ENCODE measurements at places on chromosomes 7 and 10.

DNA sequence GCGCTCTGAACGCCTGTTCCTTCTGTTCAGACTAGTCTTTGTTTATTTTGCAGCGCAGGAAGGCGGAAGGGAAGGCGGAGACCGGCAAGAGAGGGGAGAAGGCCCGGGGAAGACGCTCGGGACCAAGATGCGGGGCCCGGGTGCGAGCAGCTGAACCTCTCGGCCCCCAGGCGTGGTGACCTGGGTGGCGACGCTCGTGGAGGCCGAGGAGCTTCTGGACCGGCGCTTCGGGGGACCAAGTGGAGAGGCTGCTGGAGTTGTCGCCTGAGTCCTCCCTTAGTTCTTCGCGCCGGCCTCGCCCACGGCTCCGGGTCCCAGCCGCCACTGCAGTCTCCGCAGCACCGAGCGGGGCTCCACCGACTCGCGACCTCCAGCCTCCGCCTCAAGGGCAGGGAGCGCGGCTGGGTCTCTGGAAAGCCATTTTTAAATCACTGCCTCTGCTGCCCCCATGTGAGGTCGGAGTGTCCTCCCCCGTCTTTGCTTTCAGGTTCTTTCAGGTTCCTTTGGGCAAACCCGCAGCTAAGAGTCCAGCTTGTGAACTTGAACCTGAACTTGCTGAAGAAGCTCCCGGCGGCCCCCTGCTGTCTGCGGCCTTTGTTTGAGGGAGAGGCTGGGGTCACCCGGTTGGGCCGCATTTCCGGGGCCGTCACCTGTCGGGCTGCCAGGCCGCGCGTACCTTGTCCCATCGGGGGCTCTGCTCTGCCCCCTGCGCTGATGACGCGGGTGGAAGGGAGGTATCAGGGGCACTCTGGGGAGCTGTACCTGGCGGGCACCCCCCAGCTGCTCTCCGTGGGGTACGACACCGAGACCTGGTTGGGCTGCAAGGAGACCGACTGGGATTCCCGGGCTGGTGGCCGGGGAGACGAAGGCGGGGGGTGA is 136.0 kb downstream of the KIF20B start:
- DNase-seq, result peak; percentile 66

DNA sequence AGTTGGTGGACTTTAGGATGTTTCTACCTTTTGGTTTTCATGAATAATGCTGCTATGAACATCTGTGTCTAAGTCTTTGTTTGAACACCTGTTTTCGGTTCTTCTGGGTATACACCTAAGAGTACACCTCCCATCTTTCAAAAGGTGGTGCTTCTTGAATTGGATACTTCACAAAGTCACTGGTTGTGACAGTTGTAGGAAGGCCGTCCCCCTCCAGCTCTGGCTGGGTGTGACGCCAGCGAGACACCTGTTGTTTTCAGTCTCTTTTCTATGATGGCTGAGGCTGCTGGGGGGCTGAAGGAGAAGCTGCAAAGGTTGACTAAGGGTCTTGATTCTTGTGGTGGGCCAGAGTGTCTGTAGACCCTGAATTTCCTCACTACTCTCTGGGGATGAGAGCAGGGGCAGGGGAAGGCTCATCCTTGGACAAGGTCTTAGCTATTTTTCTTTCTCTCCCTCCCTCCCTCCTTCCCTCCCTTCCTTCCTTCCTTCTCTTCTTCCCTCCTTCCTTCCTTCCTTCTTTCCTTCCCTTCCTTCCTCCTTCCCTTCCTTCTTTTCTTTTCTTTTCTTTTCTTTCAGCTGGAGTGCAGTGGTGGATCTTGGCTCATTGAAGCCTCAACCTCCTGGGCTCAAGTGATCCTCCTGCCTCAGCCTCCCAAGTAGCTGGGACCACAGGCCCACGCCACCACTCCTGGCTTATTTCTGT is 5.6 kb downstream of the NEURL1 start:
- no peak for DNase-seq

GRCh38 chr7:97845622-97846203 is 26.5 kb downstream of the ASNS start:
- DNase-seq, result no peak

GRCh38 chr10:109159351-109159750 is 764.0 kb downstream of the XPNPEP1 start:
- no peak for DNase-seq

- DNase-seq, result no peak
These were observed 34.0 kb downstream of the INPP5F start for GRCh38 chr10:119759832-119760231.

- no peak for DNase-seq
These were observed 149.6 kb downstream of the BICC1 start for GRCh38 chr10:58662314-58662713.

GRCh38 chr10:52313933-52314821 is at the start of gene DKK1:
Gene DKK1, plus strand, starts transcription at chr10:52314281. Its CDS starts 154 bp downstream, at chr10:52314435.
- DNase-seq, result peak; percentile 94

GRCh38 chr7:27157702-27158431 is 1.4 kb upstream of the HOXA7 start:
- DNase-seq, result peak; percentile 32

DNA sequence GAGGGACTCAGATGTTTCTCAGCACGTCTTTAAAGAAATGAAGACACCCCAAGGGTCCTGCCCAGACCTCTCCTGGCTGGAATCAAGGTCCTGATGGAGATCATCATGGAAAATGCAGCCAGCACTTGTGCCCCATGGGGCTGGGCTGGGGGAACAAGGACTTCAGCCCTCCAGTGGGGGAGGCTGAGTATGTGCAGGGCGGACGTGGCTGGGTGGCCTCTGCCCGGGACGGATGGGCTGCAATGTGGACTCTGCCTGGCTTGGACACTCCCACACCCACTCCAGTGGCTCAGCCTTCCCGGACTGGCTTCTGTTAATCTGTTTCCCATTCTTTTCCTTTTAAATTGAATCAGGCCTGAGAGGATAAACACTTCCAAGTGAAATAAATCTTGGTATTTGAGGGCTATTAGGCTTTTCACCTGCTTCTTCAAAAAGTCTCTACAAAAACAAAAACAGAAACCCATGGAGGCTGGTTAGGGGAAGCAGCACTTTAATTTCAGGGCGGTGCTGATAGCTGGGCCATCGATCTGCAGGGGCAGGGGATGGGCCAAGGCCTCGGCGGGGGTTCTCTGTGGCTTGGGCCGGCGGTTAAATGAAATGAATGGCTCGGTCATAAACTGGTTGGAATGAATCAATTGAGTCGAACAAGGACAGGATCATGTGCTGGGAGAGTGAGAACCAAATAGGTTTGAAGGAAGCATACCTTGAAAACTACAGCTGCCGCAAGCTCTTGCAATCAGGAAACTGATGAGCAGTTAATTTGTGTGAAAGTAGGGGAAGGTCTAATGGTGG is 51.4 kb downstream of the ADARB2 start:
- no peak for DNase-seq

GRCh38 chr10:98338318-98338717 is 70.3 kb upstream of the LOXL4 start:
- no peak for DNase-seq

DNA sequence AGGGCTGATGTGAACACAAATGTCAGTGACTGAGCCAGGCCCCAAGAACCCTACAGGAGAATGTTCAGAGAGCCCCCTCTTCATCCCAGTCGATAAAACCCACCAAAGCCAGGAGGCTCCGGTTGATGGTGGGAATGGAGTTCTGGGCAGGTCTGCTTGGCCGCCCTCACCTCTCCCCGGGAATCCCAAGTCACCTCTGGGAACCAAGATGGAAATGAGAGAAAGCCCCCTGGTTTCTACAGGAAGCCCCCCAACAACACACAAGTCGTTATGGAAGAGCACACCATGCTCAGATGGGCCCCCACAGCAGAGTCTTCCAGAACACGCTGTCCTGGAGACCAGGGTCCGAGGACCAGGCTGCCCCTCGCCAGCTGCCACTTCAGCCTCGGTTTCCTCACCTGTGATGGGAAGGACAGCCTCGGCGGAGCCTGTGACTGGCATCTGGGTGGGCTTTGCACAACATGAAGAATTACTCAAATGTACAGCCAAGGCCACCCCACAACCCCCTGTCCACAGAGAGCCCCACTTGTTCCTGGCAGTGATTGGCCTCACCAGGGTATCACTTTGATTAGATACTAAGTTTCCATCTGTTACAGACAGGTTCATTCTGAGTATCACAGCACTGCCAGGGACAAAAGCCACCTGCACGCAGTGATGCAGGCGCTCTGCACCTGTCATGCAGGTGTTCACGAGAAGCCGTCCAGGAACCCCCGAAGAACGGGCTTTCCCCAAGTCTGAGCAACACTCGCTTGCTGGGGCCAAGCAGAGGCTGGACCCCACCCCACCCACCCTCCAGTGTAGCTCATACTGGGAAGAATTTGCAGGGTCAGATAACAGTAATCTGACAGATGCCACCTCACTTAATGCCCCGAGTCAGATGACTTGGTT is 57.6 kb downstream of the MKI67 start:
- no peak for DNase-seq

DNA sequence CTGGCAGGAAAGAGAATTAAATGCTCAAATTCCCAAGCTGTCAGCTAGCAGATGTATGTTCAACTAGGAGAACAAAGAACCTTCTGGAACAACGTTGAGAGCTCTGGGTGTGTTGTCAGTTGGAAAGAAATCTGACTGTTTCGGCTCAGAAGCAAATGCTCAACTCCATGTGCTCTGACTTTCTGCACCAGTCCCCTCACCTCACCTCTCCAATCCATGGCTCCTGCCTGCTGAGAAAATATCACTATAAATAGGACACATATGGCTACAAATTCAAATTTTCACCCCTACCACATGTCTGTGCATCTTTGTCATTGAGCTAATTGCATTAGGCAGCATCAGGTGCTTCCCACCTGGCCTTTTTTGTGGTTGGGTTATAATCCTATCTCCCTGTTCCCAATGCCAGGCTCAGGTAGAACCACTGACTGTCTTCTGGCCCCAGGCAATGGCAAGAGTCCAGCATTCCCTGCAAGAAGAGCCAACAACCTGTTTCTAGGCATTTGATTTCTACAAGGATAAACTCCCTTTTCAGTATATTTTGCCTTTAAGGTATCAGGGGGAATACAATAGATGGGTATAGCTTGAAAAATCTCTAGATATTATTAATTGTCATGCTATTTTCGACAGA is 142.6 kb upstream of the LSM8 start:
- no peak for DNase-seq

- no peak for DNase-seq
These were observed 53.2 kb downstream of the ICA1 start for GRCh38 chr7:8208816-8209215.

DNA sequence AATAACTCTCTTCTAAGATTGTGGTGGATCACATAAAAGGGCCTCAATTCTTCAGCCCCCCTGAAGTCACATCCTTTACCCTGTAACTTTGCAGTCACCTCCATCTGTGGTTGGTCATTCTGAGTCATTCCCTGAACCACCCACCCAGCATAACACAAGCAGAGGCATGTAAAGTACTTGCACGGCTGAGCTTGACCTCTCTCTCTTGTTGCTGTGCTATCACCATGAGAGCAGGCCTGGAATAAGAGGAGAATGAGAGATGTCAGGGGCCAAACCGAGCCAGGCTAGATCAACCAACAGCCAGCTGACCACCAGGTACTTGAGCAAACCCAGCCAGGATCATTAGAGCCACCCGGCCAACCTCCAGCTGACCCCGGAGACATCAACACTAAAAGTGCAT is 13.5 kb upstream of the STK17A start:
- DNase-seq, result no peak

GRCh38 chr7:108001764-108002725 is 916 bp downstream of the LAMB1 start:
- DNase-seq, result peak; percentile 46

- no peak for DNase-seq
These were observed 62.1 kb downstream of the ABCC2 start for GRCh38 chr10:99844433-99844955.

- DNase-seq, result no peak
These were observed 47.2 kb downstream of the OSBPL3 start for GRCh38 chr7:24932815-24933214.

- no peak for DNase-seq
These were observed 53.8 kb downstream of the TMEM26 start for GRCh38 chr10:61399406-61399805.

- peak; percentile 41 for DNase-seq
These were observed 1066.5 kb downstream of the TYW1 start for GRCh38 chr7:68063171-68063570.

GRCh38 chr10:107284187-107284586 is 119.7 kb upstream of the SORCS1 start:
- no peak for DNase-seq

GRCh38 chr7:102320181-102320580 is 33.5 kb downstream of the SH2B2 start:
- DNase-seq, result no peak

DNA sequence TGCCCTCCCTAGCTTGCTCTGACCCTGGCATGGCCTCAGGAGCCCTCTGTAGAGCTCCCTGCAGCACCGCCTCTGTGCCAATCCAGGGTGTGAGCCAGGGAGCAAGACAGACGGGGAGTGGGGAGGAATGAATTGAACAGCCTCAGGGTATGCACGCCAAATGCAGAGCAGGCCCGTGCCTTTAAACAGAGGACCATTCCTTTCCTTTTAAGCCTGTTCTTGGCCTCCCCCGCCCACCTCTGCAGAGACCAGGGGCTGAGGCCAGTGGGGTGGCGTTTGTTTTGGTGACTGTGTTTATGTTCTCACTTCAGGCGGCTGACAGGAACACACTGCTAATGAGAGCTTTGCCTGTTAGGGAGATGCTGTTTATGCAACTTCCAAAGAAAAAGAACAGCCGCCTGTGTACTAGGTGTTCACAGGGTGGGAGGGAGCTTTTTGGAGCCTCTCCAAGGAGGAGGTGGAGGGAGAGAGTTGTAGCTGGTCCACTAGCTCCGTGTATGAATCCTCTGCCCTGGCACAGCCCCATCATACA is 528.1 kb upstream of the DPP6 start:
- peak; percentile 95 for DNase-seq

DNA sequence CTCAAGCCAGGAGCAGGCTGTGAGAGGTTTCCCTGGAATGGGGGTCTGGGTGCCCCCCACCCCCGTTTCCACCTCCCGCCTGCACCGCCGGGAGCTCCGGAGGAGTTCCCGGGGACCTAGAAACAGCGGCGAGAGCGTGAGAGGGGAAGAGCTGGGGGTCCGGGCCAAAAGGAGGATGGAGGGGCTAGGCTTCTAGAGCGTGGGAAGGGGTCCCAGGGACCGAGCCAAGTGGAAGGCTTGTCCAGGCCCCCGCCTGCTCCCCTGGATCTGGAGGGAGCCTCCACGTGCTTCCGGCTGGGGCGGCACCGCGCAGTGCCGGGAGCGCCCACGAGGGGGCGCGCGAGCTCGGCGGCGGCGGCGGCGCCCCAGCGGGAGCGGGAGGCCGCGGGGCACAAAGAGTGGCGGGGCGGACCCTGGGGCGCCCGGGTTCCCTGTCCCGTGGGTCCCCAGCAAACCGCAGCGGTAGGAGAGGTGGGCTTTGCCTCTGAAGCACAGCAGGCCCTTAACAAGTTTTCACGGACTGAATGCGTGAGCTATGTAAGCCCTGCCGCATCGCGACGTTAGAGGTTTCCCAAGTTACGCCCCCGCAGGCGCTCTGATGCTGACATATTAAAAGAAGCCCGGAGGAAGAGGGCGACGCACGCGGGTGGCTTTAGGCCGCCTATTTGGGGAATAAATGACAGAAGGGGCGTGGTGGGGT is 104.4 kb upstream of the LRRC4 start:
- peak; percentile 72 for DNase-seq

GRCh38 chr7:95886501-95887090 is 114.2 kb downstream of the DYNC1I1 start:
- DNase-seq, result no peak
